ENCODE measurements at places on chromosomes 6 and 20. TPM values are rescaled to one million over a fixed set of nuclear protein-coding genes. Genes with fewer than 3 reads are reported as not detected.
A peak's percentile ranks its signal among the peaks of the same experiment; 100 is the strongest.

GRCh38 chr6:41073203-41073967 lies 611 bp downstream of the NFYA start:
- H3K27ac ChIP-seq, result peak overlapping the region; percentile 98
- DNase-seq, result peak; percentile 60
- peak overlapping the region; percentile 88 for H3K4me3 ChIP-seq
- H3K4me1 ChIP-seq, result peaks cover 18% of the 10 kb centered on the region

DNA sequence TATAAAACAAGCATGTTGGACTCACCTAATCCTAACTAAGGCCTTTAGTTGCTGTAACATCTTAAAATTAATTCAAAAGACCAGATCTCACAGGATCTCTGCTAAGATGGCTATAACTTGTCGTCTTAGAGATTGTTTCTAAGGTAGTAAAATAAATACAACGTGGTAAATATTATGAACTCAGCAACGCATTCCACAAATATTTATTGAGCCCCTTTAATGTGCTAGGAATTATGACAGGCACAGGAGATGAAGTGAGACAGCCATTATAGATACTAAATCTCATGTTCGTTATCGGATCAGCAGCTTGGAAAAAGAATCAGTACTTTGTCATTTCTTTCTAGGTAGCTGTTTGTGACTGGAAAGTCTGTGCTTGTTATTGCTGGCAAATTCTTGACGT lies 20.9 kb upstream of the MCM3 start:
- H3K36me3 ChIP-seq, result no peaks in the 10 kb centered on the region
- no peaks in the 10 kb centered on the region for H3K27me3 ChIP-seq
- no peak for DNase-seq
- H3K4me1 ChIP-seq, result peaks cover 67% of the 10 kb centered on the region

DNA sequence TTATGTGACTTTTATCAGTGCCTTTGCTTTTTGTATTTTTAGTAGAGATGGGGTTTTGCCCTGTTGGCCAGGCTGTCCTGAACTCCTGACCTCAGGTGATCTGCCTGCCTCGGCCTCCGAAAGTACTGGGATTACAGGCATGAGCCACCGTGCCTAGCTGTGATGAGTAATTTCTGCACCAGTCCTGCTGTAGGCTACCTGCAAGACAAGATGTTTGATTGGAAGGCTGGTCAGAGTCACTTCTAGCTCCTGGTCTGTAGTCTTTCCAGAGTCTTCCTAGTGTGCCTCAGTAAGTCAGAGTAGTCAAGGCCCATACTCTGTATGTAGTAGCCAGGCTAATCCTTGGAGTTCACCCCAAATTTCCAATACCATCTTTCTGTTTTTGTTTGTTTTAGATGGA lies 8.9 kb downstream of the TIAM2 start:
- H3K27ac ChIP-seq, result no peak overlapping the region
- H3K4me1 ChIP-seq, result no peaks in the 10 kb centered on the region
- H3K27me3 ChIP-seq, result no peaks in the 10 kb centered on the region
- no peak overlapping the region for H3K4me3 ChIP-seq
- no peak for DNase-seq
- no peaks in the 10 kb centered on the region for H3K36me3 ChIP-seq

GRCh38 chr20:437787-438486 lies 24.4 kb downstream of the TBC1D20 start:
- H3K27me3 ChIP-seq, result no peaks in the 10 kb centered on the region
- no peak overlapping the region for H3K4me3 ChIP-seq
- DNase-seq, result no peak
- peaks cover 19% of the 10 kb centered on the region for H3K4me1 ChIP-seq
- no peak overlapping the region for H3K27ac ChIP-seq

DNA sequence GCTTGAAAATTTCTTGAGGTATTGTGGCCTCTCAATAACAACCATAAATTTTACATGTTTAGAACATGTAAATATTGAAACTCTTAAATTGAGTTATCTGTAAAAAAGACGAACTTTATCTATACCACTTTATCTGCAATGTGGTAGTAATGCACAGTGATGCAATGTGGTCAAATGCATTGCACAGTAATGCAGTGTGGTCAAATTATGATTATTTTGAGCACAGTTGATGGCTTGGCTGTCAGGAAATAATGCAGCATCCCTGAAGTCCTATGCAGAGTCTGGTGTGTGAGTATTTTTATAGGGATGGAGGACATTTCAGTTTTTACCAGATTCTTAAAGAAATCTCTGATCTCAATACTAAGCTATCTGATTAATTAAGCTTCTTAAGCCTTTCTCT lies 5.1 kb downstream of the TTK start:
- no peak overlapping the region for H3K27ac ChIP-seq
- peaks cover 5% of the 10 kb centered on the region for H3K4me1 ChIP-seq
- H3K27me3 ChIP-seq, result no peaks in the 10 kb centered on the region
- H3K36me3 ChIP-seq, result peaks cover 68% of the 10 kb centered on the region
- no peak overlapping the region for H3K4me3 ChIP-seq
- DNase-seq, result no peak

GRCh38 chr6:2037237-2037926 lies 208.0 kb downstream of the GMDS start:
- H3K4me1 ChIP-seq, result no peaks in the 10 kb centered on the region
- no peak for DNase-seq
- H3K27me3 ChIP-seq, result no peaks in the 10 kb centered on the region
- H3K36me3 ChIP-seq, result no peaks in the 10 kb centered on the region

DNA sequence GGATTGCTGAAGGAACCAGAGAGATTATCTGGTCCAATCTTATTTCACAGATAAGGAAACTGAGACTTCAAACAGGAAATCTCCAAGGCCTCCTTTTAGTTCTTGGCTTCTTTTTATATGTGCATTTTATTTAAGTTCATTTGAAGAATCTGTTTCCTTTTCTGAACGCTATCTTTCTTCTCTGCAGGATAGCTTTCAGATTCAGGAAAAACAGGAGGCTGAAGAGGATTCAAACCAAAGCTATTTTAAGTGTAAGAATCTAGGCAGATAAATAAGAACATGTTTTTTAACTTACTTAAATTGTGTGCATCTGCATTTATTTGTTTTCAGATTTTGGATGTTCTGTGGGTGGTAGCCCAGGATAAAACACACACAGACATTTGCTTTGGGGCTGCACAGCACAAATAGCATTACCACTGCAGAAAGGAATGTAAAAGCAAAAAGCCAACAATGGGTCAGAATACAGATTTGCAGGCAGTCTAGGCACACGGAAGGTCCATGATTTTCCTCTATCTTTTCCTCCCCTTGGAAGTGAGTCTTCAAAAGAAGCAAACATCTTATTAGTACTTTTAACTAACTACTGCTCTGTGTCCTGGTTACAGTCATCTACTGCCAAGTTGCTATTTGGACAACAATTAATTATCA lies 188.8 kb upstream of the TBX18 start:
- H3K36me3 ChIP-seq, result no peaks in the 10 kb centered on the region
- H3K4me3 ChIP-seq, result no peak overlapping the region
- H3K27ac ChIP-seq, result no peak overlapping the region
- no peaks in the 10 kb centered on the region for H3K27me3 ChIP-seq
- DNase-seq, result no peak
- H3K4me1 ChIP-seq, result no peaks in the 10 kb centered on the region

GRCh38 chr6:5084781-5085647 lies at the start of gene PPP1R3G:
Gene PPP1R3G (plus strand): TSS chr6:5085341. CDS start chr6:5085486, 145 bp downstream.
- peak within 1 kb of the TSS; percentile 77 for H3K4me3 ChIP-seq
- peaks cover 5% of the 10 kb centered on the region for H3K27me3 ChIP-seq
- peak; percentile 40 for DNase-seq
- peak within 1 kb of the TSS; percentile 45 for H3K27ac ChIP-seq
- no peaks in the 10 kb centered on the region for H3K36me3 ChIP-seq
- H3K4me1 ChIP-seq, result peaks cover 67% of the 10 kb centered on the region

- DNase-seq, result peak; percentile 34
- no peak overlapping the region for H3K27ac ChIP-seq
- H3K4me3 ChIP-seq, result peak overlapping the region; percentile 73
- no peaks in the 10 kb centered on the region for H3K27me3 ChIP-seq
These were observed 1.2 kb upstream of the DSE start for GRCh38 chr6:116369540-116369939.

DNA sequence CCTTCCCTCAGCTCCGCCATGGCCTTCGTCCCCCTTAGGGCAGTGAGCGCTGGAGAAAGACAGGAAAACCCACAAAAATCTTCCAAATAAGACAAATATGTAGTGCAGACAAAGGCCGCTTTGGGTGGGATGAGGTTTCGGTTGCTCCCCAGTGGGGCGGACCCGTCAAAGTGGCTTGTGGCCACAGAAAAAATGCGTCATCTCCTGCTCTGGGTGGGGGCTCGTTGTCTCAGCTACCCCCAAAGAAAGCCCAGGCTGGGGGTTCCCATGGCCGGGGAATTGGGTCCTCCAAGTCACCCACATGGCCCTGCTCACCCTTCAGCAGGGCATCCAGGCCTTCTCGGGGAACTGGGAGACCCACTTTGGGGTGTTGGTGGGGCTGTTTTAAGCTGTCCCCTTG lies 21.9 kb upstream of the SCUBE3 start:
- no peaks in the 10 kb centered on the region for H3K36me3 ChIP-seq
- H3K4me3 ChIP-seq, result no peak overlapping the region
- H3K27ac ChIP-seq, result no peak overlapping the region
- H3K4me1 ChIP-seq, result no peaks in the 10 kb centered on the region

DNA sequence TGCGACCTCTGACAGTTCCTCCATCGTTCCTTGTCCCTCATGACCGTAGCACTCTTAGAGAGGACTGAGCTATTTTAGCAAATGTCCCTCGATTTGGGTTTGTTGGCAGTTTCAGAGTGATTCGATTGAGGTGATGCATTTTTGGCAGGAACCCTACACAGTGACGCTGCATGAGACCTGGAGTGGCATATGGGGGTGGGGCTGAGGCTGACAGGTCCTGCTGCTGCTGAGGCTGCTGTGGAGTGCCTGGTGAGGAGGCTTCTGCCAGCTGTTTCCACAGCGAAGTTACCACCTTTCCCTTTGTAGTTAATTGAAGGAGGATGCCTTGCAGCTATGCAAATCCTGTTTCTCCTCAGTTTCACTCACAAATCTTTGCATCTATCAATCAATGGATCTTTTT lies 19.8 kb downstream of the PXDC1 start:
- DNase-seq, result no peak
- no peaks in the 10 kb centered on the region for H3K4me1 ChIP-seq
- H3K36me3 ChIP-seq, result no peaks in the 10 kb centered on the region
- no peaks in the 10 kb centered on the region for H3K27me3 ChIP-seq

GRCh38 chr6:153214436-153214835 lies 83.4 kb upstream of the RGS17 start:
- no peaks in the 10 kb centered on the region for H3K27me3 ChIP-seq
- DNase-seq, result no peak
- H3K4me1 ChIP-seq, result peaks cover 2% of the 10 kb centered on the region

- no peak overlapping the region for H3K4me3 ChIP-seq
- no peaks in the 10 kb centered on the region for H3K27me3 ChIP-seq
- no peaks in the 10 kb centered on the region for H3K36me3 ChIP-seq
- no peaks in the 10 kb centered on the region for H3K4me1 ChIP-seq
- H3K27ac ChIP-seq, result no peak overlapping the region
These were observed 268.3 kb upstream of the ARID1B start for GRCh38 chr6:156508923-156509322.

DNA sequence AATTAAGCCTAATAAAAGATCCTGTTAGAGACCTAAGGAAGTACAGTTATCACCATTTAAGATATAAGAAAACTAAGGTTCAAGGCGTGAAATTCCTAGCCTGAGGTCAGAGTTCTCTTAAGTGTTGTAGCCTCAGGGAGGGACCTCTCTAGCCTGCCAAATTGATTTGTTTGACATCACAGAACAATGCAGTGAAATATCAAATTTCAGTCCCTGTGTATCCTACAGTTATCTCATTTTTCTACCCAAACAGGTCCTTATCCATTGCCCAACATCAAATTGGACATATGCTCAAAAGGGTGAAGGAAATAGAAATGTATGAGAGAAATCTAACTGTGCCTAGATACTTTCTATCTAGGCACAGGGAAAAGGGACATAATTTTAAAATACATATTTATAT lies 63.0 kb downstream of the NCOA7 start:
- no peak overlapping the region for H3K27ac ChIP-seq
- H3K4me1 ChIP-seq, result peaks cover 7% of the 10 kb centered on the region
- DNase-seq, result no peak
- H3K4me3 ChIP-seq, result no peak overlapping the region
- H3K36me3 ChIP-seq, result peaks cover 5% of the 10 kb centered on the region
- H3K27me3 ChIP-seq, result no peaks in the 10 kb centered on the region

- H3K27ac ChIP-seq, result no peak overlapping the region
- no peak overlapping the region for H3K4me3 ChIP-seq
- H3K4me1 ChIP-seq, result peaks cover 27% of the 10 kb centered on the region
- no peak for DNase-seq
These were observed 42.7 kb upstream of the ZNF831 start for GRCh38 chr20:59120919-59121318.

GRCh38 chr6:72748759-72749158 lies 126.9 kb downstream of the KCNQ5 start:
- no peak overlapping the region for H3K27ac ChIP-seq
- no peak overlapping the region for H3K4me3 ChIP-seq
- H3K27me3 ChIP-seq, result no peaks in the 10 kb centered on the region

- H3K4me1 ChIP-seq, result no peaks in the 10 kb centered on the region
- H3K27ac ChIP-seq, result no peak overlapping the region
- no peaks in the 10 kb centered on the region for H3K36me3 ChIP-seq
- H3K4me3 ChIP-seq, result no peak overlapping the region
- no peak for DNase-seq
These were observed 49.2 kb upstream of the TBC1D32 start for GRCh38 chr6:121383478-121383877.

DNA sequence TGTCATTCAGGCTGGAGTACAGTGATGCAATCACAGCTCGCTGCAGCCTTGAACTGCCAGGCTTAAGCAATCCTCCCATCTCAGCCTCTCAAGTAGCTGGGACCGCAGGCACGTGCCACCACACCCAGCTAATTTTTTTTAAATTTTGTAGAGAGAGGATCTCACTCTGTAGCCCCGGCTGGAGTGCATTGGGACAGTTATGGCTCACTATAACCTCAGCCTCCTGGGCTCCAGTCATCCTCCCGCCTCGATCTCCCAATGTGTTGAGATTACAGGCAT lies 86.5 kb downstream of the SERAC1 start:
- peaks cover 66% of the 10 kb centered on the region for H3K4me1 ChIP-seq
- H3K27me3 ChIP-seq, result no peaks in the 10 kb centered on the region
- H3K36me3 ChIP-seq, result no peaks in the 10 kb centered on the region
- H3K4me3 ChIP-seq, result no peak overlapping the region

SLC22A2 gene
- not detected for polyA plus RNA-seq

FBXO5 gene
- 1.3 TPM for polyA plus RNA-seq

ZSCAN26 gene
- polyA plus RNA-seq, result 3.5 TPM

TSPO2 gene
- polyA plus RNA-seq, result not detected

LAMA4 gene
- polyA plus RNA-seq, result not detected

RGS17 gene
- polyA plus RNA-seq, result not detected

NFATC2 gene
- 0.18 TPM for polyA plus RNA-seq

RNF8 gene
- 4.2 TPM for polyA plus RNA-seq

PRND gene
- not detected for polyA plus RNA-seq

EEF1A2 gene
- not detected for polyA plus RNA-seq

Data from CD14-positive monocyte (primary cell).